ENCODE measurements at places on chromosomes 7 and 10.

- DNase-seq: no peak
Measured at GRCh38 chr7:126792521-126792920, 460.2 kb downstream of the GRM8 start.

DNA sequence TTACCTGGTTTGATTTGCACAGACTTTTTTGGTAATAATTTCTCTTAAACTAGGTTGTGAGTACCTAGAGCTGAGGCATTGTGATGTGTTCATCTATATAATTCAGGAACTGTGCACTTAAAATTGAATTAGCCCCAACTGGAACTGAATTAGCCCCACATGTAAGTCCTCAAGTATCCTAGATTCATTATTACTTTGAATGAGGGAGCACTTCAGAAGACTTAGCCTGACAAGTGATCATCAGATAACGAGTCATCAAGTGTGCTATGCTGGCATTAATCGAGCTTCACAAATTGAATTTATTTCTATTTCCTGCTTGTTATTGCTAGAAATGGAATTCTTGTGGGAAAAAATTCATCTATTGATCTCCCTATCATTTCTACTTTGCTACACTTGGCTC lies 323.4 kb upstream of the SEMA3D start:
- no peak for DNase-seq

GRCh38 chr10:125296598-125296997 lies 136.2 kb upstream of the CTBP2 start:
- DNase-seq: no peak

DNA sequence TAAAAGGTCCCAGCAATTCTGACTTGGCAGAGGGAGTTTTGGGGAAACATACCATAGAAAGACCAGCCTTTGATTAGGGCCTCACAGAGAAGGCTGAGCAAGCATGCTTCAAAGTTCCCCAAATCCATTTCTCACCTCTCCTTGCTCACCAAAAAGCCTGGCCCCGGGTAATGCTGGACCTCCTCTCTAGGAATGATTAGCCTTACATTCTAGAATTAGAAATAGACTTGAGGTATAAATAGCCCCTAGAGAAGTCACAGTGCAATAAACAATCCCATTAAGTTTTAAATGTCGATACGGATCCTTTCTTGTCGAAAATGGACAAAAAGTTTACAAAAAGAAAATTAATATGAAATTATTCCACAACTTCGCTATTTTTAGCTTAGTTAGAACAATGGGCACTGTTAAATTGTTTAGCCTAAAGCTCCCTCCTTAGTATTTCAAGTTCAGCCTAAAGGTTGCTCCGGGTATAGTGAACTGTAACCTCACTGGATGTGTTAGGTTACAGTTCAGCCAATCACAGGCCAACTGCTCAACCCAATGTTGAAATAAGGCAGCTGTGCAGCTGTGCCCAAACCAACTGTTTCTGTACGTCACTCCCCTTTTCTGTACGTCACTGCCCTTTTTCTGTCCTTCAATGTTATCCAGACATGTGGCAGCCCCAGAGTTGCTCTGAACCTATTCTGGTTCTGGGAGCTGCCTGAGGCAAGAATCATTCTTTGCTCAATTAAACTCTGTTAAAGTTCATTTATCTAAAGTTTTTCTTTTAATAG lies 7.9 kb upstream of the GSDME start:
- no peak for DNase-seq

DNA sequence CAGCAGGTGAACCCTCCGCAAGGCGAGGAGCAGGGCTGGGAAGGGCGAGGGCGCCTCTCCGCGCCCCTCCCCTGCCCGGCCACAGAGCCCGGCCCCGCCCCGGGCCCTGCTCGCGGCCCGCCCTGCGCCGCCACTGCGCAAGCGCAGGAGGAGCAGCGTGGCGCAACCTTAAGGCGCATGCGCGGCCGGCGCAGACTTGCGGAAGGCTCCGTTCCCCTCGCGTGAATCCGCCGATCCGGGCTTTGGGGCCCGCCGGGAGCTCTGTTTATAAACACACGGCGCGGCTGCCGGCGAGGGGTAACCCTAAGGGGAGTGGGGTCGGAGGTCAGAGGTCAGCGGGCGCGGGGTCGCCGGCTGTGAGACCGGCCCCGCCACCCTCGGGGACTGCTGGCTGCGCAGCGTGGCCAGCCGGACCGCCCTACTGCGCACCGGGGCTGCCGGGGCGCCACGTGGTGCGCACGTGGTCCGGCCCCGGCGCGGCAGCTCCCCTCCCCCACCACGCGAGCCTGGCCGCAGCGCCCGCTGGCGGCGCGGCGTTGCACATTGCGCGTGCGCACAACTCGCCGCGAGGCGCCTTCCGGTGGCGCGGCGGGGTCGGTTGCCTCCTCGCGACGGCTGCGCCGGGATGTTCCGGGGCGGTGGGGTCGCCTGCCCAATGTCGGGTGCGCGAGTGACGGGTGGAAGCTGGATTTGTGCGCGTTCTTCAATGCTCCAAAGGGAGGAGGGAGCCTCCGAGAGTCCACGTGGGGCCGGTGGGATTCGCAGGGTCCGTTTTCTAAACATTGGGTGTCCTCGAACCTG lies 40.2 kb upstream of the FOXK1 start:
- DNase-seq: peak; percentile 27

- no peak for DNase-seq
Measured at GRCh38 chr7:70487428-70487827, 644.5 kb upstream of the GALNT17 start.

GRCh38 chr10:19416164-19416563 lies 367.6 kb downstream of the MALRD1 start:
- no peak for DNase-seq

GRCh38 chr10:129505500-129506075 lies 38.5 kb downstream of the MGMT start:
- no peak for DNase-seq

GRCh38 chr10:124245191-124245590 lies 151.8 kb upstream of the CHST15 start:
- no peak for DNase-seq

GRCh38 chr7:90530263-90530662 lies 60.8 kb downstream of the PTTG1IP2 start:
- DNase-seq: no peak

DNA sequence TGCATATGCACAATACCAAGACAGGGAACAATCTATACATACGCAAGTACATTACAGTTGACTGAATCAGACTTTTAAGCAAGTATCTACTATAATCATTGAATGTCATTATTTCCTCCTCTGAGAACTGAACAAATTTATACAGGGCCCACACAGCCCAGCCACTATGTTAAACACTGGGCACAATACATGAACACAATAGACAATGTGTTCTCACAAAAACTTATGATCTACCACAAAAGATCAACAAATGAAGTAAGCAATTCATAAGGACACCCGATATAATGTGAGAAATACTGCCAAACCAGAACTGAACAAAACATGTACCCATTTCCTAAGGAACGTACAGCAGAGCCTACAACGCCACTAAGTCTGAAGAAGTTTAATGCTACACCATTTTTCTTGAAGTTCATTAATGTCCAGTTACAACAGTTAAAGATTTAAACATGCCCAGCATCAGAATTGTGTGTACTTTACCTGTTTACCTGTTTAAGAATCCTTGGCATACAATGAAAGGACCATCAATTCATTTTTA lies 31.5 kb downstream of the SHTN1 start:
- no peak for DNase-seq

GRCh38 chr10:71536332-71536731 lies 139.6 kb downstream of the CDH23 start:
- DNase-seq: no peak

DNA sequence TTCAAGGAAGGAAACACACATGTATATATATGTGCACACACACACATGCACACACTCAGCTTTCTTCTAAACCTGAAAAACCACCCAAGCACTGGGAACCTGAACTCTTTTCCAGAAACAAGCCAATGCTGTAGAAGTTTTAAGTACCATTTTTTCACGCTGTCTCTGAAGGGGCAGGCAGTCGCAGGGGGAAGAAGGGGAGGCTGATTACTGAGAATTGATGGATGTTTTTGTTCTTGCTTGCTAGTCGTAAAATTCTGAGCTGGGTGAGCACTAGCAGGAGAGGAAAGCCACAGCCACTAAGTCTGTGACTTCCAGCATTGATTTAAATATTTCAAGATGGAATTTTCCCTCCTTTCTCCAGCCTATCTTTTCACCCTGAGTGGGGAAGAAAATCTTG lies 391.8 kb downstream of the CALN1 start:
- DNase-seq: no peak

DNA sequence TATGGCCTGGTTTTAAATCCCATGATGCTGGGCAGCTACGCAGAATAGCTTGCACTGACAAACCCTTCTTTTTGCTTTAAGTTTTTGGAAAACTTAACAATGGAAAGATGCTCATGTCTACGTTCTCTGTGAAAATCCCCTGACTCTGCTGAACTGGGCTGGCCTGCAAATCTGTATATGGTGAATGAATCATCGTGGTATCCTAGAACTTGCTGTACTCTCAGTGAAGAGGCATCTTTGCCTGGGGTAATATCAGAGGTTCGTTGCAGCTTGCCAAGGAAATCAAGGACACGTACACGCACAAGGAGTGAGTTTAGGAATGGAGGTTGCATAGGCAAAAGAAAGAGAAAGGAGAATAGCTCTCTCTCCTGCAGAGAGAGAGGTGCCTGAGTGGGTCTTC lies 382.0 kb upstream of the ADARB2 start:
- no peak for DNase-seq

GRCh38 chr10:124064676-124065075 lies 28.7 kb downstream of the CHST15 start:
- no peak for DNase-seq

DNA sequence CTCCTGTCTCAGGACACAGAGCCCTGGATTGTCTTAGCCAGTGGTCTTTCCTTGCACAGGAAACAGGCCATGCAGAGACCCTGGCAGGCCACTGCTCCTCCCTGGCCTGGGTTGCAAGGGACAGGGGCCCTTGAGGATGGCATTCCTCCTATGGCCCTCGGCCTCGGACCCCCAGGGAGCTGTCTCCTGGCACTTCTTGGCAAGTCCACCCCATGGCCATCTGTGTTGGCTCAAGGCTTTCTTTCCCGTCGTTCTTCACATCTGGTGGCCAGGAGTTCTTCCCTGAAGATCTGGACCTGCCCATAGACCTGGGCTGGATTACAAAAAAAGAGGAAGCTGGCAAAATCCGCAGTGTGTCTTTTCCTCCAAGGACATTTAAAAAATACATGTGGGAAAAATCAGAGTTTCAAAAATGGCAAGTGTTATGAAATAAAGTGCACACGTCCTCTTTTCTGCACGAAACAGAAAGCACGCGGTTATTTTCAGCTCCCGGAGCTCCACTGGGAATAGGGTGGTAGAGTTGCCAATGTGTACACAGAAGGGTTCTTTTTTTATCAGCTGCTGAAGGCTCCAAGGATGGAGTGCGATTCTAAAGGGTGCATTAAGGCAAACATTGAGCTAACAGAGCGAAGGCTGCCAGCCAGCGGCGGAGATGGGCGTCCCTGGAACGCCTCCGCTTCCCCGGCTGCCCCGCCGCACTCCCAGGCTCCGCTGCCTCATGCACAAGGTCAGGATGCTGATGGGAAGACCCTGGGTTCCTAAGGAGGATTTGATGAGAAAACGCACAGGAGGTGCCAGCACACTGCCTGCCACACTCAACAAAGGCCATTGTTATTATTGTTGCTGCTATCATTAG lies 62.8 kb upstream of the FAM20C start:
- DNase-seq: no peak

GRCh38 chr10:118799777-118800176 lies 45.0 kb upstream of the CACUL1 start:
- no peak for DNase-seq

DNA sequence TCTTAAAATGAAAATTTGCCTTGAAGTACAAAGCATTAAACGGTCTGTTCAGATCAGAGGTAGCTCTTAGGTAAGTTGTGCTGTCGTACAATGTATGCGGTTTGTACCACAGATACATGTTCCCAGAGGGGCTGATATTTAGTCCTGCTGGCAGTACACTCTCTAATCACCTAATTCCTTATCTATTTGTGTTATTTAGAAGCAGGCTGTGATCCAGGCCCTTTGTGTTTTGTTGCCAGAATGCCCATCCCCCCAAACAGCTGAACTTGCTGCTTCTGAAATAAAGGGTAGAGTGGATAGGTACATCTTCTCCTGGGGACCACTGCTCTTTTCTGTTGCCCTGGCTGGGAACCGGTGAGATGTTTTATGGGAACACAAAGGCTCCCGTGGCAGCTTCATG lies 84.5 kb downstream of the SND1 start:
- no peak for DNase-seq

GRCh38 chr7:150363872-150364271 lies 4.8 kb upstream of the REPIN1 start:
- DNase-seq: no peak

DNA sequence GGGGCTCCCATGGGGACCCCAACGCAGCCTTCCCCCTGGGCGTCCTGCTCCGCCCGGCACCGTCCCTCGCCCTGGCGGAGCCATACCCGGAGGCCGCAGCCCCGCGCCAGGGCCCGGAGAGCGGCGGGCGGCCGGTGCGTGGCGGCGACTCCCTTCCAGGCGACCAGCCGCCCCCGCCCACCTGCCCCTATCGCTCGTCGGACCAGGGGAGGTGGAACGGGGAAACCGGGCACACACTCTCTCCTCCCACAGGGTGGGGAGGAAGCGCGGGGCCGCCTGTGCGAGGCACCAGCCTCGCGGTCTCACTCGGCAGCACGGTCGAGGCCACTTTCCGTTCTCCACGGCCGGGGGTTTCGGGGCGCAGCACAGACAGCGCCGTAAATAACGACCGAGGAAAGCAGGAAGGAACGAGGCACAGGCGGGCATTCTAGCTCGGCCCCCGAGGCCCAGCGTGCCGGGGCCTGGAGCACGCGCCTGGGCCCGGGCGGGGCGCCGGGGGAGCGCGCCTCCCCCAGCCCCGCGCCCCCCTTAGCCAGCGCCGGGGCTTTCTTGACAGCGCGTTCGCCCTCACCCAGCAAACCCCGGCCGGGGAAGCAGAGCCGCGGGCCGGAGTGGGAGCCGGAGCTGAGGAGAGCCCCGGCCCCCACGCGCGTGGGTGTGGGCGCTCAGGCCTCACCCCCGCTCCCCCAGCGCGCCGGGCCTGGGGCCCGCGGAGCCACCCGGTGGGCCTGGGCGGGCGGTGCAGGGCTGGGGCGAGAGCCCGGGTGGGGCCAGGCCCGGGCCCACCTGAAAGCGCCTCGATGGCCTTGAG lies 936 bp downstream of the IGF2BP3 start:
- no peak for DNase-seq

GRCh38 chr7:38187794-38188440 lies 9.9 kb downstream of the STARD3NL start:
- DNase-seq: no peak

GRCh38 chr10:124971276-124971675 lies 29.4 kb downstream of the ZRANB1 start:
- no peak for DNase-seq

Data from NCI-H187 treated with DMSO at 0.1 percent for 48 hours (cell line).